ENCODE measurements at places on chromosomes 7 and 10. TPM values are rescaled to one million over a fixed set of nuclear protein-coding genes. Genes with fewer than 3 reads are reported as not detected.

- DNase-seq = no peak
These were observed 114.0 kb upstream of the HGF start for GRCh38 chr7:81883801-81884393.

GRCh38 chr7:50196719-50197118 lies 103.7 kb upstream of the ZPBP start:
- DNase-seq = no peak

DNA sequence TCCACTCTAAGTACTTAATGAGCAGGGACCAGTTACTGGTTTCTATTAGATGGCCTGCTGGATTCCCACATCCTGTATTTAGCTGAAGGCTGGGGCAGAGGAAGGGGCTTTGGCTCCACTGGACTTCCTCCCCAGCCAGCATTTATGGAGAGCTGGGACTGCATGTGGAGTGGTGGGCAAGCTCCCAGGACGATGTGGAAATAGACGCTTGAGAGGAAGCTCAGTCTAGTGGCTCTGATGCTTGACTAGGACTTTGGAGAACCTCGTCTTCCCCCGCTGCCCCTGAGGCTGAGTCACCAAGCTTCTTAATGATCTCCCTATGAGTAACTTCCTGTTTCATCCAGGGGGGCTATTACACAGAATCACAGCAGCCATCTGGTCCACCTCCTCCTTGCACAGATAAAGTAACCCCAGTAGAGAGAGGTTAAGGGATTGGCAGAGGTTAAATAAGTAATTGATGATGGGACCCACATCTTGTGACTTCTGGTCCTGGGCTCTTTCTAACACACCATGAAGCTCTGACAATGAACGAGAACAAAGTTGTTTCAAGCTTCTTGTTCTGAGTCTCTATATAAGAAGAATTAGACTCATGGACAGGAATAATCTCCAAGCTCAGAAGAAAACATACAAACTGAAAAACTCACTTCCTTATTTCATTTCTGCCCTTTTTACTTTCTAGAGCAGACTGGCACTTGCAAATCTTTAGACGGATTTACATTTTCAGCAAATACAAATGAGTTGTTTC lies 126.2 kb downstream of the PRPF18 start:
- no peak for DNase-seq

DNA sequence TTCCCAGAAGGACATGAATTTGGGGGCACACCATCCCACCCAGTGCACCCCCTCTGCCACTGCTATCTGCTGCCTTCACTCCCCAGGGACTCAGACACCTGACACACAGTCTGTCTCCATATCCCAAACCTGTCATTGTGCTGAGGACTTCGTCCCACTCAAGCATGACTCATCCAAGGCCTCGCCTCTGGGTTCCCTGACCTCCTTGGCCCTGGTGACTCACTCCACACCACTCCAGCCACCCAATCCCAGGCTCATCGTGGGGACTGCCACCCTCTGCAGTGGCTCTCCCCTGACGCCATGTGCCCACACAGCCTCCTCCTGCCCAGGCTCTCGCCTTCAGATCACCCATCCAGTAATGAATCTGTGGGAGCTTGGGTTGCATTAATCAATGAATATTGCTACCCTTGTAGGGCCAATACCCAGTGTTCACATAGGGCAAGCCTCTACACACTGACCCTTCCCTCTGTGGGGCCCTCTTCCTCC lies 6.6 kb upstream of the INSIG1 start:
- DNase-seq = no peak

DNA sequence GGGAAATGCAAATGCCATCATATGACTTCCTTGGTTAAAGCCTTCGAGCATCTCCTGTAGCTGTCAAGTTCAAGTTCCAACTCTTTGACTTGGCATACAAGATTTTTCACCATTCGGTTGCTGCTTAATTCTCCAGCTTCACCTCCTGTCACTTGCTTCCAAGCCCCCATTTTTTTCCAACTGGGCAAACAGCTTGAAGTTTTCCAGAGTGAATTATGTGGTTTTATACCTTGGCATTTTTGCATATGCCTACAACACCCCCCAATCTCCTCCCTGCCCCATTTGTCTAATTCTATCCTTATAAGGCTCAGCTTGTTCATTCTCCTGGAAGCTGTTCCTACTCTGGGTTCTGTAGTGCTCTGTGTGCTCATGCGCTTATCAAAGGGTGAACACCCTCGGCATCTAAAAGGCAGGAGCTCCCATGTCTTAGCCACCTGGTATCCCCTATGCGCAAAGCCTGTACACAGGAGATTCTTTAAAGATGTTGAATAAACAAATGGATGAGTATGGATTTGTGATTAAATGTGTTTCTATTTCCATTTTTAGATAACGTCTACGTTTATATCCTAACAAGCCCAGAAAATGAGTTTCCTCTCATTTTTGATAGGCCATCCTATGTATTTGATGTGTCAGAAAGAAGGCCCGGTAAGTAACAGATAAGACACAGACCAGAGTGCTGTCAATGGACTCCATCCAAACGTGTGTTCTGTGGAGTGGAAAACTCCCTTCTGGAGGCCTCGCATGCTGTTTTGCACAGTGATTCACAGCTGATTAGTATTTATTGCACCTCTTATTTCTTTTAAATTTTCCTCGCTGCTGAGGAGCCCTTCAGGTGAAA lies 52.5 kb downstream of the CDHR3 start:
- DNase-seq = no peak

GRCh38 chr10:43078986-43079273 lies 2.1 kb downstream of the RET start:
- no peak for DNase-seq

DNA sequence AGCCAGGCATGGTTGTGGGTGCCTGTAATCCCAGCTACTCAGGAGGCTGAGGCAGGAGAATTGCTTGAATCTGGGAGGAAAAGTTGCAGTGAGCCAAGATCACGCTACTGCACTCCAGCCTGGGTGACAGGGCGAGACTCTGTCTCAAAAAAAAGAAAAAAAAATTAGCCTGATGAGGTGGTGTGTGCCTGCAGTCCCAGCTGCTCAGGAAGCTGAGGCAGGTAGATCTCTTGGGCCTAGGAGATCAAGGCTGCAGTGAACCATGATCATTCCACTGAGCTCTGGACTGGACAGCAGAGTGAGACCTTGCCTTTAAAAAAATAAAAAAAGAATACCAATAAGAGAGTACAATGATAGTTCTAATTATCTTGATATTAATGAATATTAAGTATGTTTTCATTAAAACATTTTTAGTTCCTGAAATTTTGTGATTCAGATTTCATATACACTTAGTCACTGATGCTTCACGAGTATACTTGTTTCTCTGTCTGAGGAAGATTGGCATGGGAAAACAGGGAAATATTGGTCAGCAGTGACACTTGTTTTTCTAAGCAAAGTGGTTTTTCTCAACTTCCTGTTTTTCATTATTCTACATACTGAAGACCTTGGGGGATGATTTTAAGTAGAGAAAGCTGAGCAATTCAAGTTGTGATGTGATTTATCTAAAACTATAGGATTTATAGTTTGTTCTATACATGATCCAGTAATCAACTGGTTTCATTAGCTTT lies 76.8 kb downstream of the ADK start:
- DNase-seq = no peak

PLEKHA8 gene
- 46.0 TPM for total RNA-seq

EIF5AL1 gene
- total RNA-seq = not detected

PARP12 gene
- 11.9 TPM for total RNA-seq

Data from type B pancreatic cell (in vitro differentiated cells).